ENCODE measurements at places on chromosomes 11 and 22.

DNA sequence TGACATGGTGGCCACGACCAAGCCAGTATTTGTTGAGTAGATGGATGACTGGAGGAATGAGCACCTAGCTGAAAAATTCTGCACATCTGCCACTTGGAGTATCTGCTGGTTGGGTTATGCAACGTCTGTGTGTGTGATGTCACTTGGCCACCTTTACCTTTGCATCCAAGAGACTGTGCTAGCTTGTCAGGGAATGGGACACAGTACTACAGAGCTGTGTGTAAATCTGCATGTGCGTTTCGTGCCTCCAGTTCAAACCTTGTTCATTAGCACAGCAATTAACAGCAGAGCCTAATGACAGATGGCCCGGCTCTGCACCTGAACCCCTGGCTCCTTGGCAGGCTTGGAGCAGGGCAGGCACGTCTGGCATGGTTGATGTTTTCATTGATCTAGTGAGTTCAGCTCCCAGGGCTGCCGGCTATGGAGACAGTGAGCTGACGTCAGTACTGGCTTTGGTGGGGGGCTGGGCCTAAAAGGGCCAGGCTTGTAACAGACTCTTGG is 188.4 kb upstream of the NAV2 start:
- no peak for DNase-seq

DNA sequence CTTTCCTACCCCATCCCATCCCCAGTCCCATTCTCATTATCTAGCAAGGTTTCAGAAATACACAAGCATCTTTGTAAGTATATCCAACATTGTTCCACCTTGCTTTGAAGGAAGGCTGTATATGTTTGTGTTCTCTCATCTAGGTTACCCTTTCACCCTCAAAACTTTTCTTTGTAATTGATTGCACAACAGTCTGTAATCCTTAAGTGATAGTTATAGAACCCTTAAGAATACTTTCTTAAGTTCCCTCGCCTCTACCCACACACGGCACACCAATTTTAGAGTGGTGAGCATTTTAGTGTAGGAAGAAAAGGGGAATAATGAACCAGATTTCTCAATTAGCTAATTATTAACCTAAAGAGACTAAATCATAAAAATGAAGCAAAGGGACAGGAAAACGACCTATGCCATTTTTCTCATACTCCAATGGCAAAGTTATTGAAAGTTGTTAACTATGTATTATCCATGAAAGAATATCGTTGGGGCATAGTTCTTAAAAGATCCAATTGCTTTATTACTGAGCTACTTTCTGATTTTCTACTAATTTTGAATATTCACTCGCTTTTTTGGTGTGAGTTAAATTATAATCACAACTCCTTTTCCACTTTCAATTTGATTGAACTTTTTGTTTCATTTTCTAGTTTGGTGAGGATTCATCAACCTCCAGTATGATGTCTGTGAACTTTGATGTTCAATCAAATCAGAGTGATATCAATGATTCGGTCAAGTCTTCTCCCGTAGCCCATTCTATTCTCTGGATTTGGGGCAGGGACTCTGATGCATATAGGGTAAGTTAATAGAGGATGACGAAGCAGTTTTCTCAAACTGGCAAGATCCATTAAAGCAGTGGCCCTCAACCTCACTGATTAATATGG is 44.9 kb downstream of the TTC17 start:
- DNase-seq, result no peak

GRCh38 chr22:20651286-20651685 is 122.6 kb upstream of the SERPIND1 start:
- DNase-seq, result no peak

- DNase-seq, result no peak
Measured at GRCh38 chr11:68831124-68831523, 10.6 kb downstream of the CPT1A start.

DNA sequence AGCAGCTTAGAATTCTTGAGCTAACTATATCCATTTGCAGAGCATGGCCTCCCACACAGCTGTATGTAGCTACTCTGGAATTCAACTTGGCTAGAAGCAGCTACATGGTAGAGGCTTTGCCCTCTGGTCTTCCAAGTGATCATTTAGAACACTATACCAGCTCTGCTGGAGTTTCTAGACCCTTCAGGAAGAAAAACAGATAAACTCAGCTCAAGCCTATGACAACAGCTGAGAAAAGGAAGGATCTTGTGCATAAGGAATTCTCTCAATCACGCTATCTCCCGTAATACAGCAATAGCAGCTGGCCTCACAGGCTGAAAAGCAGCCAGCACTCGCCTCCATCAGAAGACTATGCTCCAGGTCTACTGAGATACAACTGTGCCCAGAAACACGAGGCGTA is 50.6 kb upstream of the APOA1 start:
- no peak for DNase-seq

DNA sequence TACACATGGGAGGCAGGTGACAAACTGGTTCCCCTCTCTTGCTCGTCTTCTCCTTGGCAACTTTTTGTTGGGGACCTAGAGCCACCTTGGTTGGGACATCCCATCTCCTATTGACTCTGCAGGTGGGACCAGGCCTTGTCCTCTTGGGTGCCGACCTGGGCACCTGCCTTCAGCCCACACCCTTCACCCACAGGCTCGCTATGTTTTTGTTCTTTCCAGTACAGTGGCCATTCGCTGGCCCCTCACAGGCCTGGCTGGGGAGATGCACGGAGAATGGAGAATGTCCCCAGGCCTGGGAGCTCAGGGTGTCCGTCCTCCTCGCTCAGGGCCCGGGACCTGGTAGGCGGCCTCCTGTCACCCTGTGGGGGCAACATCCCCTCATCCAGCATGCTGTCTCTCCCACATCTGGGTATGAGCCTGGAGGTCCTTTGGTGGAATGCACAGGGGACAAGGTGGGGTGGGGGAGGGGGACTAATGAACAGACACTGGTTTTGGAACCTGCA is 14.9 kb upstream of the OMP start:
- no peak for DNase-seq

DNA sequence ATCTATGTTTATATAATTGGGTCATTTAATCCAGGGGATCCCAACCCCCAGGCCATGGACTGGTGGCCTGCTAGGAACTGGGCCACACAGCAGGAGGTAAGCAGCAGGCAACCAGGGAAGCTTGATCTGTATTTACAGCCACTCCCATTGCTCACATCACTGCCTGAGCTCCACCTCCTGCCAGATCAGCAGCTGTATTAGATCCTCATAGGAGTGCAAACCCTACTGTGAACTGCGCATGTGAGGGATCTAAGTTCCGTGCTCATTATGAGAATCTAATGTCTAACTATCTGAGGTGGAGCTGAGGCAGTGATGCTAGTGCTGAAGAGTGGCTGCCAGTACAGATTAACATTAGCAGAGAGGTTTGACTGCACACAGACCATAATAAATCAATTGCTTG is 32.8 kb downstream of the MS4A2 start:
- no peak for DNase-seq

- no peak for DNase-seq
Measured at GRCh38 chr11:115423728-115424459, 80.3 kb downstream of the CADM1 start.

DNA sequence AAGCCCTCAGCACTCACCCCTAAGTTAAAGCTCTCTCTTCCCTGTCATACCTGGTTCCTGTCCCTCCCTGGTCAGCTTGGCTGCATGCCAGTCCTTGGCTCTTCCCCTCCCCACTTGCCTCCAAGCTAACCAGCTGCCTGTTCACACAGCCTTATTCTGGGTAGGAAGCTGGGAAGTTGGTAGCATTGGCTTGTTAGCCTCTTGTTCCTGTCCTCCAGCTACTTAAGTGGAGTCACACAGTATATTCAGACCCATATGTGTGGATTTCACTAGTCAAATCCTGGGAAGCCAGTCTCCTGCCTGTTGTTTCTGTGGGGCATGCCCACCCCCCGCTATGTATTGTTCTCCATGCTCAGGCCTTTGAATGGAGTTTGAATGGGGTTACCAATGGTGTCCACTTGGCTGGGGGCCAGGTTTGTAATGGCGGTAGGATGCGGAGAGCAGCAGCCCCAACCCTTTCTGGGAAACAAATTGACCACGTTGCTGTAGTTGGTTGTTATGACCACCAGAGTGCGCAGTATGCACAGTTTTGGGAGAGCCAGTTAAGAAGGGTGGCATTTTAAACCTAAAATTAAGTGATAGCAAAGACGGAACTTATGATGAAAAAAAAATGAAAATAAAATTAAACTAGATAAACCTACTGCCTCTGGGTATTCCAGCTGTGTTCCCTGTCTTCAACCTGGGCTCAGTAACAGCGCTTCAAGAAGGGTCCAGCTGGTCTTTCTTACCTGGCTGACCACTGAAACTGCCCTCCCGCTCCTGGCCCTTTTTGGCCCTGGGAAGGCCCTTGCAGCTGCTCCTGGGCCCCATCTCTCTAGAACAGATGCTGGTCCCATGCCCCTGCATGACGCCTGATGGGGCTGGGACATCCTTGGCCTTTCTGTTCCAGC is 10.7 kb upstream of the RPS3 start:
- DNase-seq, result peak; percentile 20

DNA sequence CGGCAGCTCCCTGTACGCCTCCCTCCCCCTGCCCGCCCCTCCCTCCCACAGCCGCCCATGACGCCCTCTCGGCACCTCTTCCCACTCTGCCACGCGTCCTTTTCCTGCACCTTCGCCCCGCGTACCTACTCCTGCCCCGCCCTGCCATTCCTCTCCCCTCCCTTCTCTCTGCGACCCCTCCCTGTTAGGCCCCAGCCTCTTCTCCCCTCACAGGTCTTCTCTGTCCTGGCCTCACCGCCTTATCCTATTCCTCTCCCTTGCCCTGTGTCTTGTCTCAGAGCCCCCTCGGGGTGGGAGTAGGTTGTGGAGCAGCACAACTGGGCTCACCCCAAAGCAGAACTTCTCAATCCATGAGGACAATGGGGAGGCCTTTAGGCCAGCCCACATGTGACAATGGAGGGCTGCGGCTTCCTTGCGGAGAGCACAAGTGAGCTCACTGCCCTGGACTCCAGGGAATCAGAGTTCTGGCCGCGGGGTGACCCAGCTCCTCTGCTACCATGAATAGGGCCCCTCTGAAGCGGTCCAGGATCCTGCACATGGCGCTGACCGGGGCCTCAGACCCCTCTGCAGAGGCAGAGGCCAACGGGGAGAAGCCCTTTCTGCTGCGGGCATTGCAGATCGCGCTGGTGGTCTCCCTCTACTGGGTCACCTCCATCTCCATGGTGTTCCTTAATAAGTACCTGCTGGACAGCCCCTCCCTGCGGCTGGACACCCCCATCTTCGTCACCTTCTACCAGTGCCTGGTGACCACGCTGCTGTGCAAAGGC is 539 bp downstream of the SLC35C1 start:
- peak; percentile 20 for DNase-seq

DNA sequence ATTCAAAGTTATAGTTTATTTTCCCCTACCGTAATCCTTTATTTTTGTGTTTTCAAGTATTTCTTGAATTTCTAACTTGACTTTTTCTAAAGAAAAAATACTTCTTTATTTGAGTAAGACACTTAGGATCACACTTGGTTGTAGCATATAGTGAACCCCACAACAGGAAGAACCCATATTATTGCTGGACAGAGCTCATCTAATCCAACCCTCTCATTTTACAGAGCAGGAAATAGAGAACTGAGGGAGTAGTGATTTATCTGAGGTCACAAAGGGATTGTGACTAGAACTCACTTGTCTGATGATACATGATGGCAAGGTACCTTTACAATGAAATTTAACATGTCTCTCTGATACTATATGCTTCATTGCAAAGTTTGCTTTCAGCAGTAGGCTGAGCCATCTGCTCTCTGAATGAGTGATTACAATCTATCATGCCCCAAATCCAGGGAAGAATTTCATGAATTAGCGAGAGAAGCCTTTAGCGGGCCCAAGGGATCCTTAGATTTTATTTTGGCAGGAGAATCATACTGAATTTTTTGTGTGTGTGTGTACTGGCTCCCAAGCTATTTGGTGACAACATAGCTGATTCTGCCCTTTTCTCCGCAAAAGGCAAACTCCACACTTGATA is 9.8 kb downstream of the SLC17A6 start:
- no peak for DNase-seq

DNA sequence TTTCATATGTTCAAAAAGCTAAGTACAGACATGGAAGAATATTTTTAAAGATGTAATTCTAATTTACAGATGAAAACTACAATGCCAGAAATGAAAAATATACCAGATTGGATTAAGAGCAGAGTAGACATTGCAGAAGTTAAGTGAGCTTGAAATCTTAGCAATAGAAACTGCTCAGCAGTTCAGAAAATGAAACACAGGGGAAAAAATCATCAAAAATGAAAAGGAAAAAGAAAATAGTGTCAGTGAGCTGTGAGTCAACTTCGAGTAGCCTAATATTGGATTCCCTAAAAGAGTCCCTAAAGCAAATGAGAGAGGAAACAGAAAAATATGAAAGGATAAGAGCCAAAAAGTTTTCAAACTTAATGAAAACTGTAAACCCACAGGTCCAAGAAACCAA is 25.8 kb upstream of the IL10RA start:
- no peak for DNase-seq

DNA sequence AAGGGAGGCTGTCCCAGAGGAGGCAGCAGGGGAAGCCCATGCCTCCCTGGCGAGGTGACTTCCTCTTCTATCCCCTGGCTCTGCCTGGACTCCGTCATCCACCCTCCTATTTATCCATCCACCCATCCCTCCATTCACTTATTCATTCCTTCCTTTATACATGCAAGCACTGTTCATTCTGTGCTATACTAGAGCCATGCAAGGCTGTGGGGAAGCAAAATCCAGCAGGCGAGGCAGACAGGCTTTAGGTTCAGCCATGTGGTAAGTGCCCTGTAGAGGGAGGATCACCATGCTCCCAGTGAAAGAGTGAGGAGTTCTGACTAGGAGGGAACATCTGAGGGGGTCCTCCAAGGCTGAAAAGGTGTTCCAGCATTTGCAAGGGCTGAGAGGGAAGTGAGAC is 1.2 kb upstream of the NAALADL1 start:
- DNase-seq, result no peak

GRCh38 chr22:29569011-29569678 is 11.8 kb downstream of the NIPSNAP1 start:
- DNase-seq, result no peak

DNA sequence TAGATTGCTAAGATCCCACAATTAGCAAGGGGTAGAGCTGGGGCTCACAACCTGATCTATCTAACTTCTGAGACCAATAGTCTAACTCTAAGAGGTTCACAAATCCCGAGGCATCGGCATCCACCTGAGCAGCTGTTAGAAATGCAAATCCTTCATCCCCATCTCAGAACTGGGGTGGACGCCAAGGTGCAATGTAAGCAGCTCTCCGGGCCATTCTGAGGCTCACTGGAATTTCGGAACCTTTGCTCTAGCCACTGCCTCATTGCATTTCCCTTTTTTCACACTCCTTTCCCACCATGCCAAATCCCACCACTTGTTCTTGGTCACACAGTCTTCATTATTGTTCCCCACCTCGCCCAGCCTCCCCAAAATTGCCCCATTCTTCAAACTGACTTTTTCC is 29.8 kb downstream of the MAML2 start:
- DNase-seq, result no peak

GRCh38 chr11:129590753-129591475 is 215.3 kb downstream of the BARX2 start:
- DNase-seq, result no peak

DNA sequence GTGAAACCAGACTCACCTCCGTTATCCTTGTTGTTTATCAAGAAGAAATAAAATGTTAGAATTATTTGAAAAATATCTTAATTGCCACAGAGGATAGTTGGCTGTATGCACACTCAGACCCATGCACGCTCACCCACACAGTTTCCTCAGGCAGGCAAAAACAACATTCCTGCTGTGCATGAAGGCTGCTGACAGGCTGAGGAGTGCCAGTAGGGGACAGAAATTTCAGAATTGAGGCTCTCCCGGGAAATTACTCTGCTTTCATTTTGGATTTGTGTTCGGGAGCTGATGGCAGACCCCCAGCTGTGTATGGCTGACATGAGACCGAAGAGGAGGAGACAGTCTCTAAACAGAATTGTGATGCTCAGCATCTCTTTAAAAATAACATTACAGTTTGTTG is 87.5 kb downstream of the AMOTL1 start:
- DNase-seq, result no peak
